ENCODE measurements at places on chromosomes 7 and 10.
A peak's percentile ranks its signal among the peaks of the same experiment; 100 is the strongest.

GRCh38 chr10:90167174-90168064 lies 466.0 kb downstream of the KIF20B start:
- DNase-seq = no peak

DNA sequence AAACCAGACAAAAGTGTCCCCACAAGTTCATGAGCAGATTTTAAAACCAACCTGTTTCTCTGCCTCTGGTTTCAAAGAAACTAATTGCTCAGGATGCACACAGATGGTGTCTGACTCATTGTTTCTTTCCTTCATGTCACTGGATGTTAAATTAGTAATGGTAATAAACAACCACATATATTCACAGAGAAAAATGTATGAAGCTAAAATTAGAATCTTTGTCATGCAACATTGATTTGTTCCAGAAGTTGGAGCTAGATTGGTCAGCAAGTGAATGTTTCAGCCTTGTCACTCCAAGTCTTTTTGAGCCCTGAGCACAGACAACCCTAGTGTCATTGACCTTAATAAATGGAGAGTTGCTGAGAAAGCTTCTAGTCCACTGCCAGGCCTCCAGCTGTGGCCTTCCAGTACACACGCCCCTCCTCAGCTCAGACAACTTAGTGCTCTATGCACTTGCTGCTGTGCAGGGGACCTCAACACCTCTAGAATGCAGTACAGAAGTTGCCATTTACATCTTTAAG lies 175.9 kb downstream of the CCDC71L start:
- DNase-seq = no peak

DNA sequence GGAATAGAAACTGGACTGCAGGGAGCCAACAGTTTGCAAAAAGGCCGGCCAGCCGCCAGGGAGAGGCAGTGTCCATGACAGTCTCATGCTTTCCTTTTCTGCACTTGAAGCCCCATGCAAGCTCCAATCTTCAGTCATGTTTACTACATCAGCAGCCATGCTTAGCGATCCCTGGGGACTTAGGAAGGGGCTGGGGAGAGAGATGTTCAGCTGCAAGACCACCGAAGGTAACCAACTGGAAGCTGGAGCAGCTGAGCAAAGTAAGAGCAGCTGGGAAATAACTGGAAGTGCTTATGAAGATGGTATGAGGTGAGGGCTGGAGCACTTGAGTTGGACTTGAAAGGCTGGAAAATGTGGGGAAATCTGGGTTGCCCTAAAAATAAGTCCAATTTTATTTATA lies 37.0 kb downstream of the PRR15 start:
- DNase-seq = no peak

GRCh38 chr7:137969828-137970227 lies 32.1 kb downstream of the CREB3L2 start:
- DNase-seq = no peak

GRCh38 chr7:23012908-23013714 lies 819 bp downstream of the HYCC1 start:
- peak; percentile 24 for DNase-seq

Measured in activated CD8-positive, alpha-beta memory T cell treated with anti-CD3 and anti-CD28 coated beads, Interleukin-2, amount 50 U/mL, for 4 hours (primary cell).